Adrenal gland (tissue), 19 donors: ENCODE measurements at places on chromosomes 6 and 20. TPM values are rescaled to one million over a fixed set of nuclear protein-coding genes. Genes with fewer than 3 reads are reported as not detected.

Gene ATF6B
- polyA plus RNA-seq = 67.3 TPM

Gene SLC17A1
- 0.44 TPM for polyA plus RNA-seq

Gene CNR1
- 4.8 TPM for polyA plus RNA-seq

Gene WFDC10B
- not detected for polyA plus RNA-seq

Gene MCHR2
- polyA plus RNA-seq = not detected

Gene FAM120B
- polyA plus RNA-seq = 12.4 TPM

Gene SH3BGRL2
- polyA plus RNA-seq = 11.2 TPM

DNA sequence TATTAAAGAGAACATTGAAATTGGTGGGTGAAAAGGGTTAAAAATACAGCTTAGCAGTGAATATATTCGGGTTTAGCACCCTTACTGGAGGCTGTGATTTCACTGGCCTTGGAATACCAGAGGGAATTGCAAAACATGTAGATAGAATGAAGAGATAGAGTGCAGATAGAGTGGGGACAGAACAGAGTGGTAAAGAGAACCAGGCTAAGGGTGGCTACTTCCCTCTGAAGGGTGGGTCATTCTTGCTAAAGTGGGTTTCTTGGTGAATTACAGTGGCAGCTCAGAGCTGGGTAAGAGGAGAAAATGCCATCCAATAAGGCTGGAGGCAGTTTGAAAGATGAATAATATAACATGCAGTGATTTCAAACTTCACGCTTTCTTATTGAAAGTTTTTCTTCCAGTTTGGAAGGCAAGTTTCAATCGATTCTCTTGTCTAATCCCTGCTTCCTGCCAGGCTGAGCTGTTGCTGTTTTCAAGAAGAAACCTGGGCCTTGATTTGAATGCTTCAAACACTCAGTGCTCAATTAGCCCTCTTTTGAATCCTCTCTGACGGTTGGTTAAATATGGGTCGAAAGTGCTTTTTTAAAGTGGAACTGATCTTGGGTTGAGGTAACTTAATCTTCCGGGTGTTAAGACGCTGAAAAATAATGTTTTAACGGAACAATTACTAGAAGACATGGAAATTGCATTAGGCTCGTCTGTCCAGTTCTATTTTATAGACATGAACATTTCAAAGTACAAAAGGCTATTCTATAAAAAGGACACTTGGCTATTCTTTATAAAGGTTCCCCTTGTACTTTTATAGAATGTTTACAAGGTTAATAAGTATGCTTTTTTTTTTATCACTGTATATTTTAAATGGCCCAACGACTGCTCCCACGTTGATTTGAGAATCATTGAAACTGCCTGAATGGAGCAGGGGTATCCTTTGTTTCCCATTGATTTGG lies 203.3 kb downstream of the BCAS1 start:
- peak; percentile 25 for DNase-seq

GRCh38 chr6:166253778-166254204 lies 54.4 kb downstream of the PRR18 start:
- DNase-seq = peak; percentile 43

DNA sequence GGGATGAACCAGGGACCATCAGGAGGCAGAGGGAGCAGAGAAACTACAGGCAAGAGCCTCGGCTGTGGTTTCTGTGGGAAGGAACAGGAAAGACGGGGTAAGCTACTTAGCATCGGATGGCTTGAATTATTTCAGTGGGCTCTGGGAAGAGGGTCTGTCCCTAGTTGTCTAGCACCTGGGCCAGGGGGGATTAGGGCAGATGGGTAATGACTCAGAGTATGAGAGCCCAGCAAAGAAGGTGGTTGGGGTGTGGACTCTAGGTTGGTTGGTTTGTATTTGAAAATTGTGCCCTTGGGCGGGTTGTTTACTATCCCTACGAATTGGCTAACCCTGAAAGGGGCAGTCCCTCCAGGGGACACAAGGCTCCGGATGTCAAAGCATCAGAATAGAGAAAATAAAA lies 148.5 kb upstream of the TAB2 start:
- no peak for DNase-seq

DNA sequence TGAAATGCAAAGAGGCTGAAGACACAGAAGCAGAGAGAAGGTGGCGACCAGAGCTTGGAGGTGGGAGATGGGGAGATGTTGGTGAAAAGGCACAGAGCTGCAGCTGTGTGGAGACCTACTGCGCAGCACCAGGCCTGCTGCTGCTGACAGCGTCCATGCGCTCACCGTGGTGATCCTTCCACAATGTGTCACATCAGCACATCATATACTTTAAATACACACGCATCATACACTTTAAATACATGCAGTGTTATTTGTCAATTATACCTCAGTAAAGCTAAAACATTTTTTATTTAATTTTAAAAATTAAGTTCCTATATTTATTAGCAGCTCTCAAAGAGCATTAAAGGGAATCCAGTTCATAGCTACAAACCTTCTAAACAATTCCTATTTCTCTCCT lies 200.9 kb downstream of the TTLL2 start:
- no peak for DNase-seq

DNA sequence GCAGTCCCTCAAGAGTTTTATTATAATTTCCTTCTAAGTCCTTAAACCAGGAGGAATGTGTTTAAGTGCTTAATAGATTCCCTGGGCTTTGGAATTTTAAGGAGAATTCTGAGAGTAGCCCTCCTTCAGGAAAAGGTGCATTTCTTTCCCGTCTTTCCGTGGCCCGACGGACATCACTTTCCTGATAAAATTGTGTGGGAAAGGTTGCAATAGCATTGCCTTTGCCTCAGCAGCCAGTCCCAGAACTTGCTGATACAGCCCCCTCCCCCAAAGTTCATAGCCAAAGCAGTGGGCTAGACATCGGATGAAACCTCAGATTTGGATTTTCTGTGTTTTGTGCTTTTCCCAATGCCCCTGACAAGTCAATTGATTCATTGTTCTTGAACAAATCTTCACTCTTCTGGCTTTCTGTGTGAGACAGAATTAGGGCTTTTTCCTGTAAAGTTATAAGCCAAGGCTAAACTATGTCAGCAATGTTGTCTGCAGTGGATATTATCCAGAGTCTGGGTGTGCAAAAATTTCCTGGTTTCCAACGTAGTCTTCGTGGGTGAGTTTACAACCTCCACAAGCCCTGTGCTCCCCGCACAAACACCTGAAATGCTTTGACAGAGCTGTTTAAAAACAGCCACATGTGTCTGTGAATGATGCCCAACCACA lies 1.1 kb upstream of the SMOC2 start:
- no peak for DNase-seq

GRCh38 chr6:2684103-2684749 lies 66.5 kb downstream of the MYLK4 start:
- no peak for DNase-seq

GRCh38 chr6:163814494-163815364 lies 400.2 kb downstream of the QKI start:
- DNase-seq = peak; percentile 57

GRCh38 chr20:61884571-61885389 lies 180.9 kb downstream of the TAF4 start:
- no peak for DNase-seq

DNA sequence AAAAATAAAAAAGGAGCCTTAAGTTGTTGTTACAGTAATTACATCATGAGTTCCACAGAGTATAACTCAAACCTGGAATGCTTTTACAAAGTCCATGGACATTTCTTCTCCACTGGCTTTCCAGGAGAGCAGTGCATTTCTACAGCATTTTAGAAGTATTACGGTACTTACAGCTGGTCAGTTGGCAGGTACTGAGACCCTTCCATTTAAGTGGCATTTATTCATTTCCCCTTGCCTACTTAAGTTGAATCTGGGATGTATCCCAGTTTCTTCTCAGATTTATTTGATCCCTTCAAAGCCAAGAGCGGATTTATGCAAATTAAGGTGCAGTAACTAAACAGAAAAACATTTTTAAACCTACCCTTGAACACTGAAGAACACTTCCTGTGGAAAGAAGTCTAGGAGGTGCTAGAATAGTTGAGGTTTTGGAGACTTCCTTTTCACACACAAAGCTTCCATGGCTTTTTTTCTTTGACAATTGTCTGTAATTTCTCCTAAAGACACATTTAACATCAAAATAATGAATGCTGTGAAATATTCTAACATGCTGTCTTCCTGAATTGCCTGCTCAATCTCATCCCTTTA lies 3.4 kb downstream of the PRDM13 start:
- DNase-seq = no peak

DNA sequence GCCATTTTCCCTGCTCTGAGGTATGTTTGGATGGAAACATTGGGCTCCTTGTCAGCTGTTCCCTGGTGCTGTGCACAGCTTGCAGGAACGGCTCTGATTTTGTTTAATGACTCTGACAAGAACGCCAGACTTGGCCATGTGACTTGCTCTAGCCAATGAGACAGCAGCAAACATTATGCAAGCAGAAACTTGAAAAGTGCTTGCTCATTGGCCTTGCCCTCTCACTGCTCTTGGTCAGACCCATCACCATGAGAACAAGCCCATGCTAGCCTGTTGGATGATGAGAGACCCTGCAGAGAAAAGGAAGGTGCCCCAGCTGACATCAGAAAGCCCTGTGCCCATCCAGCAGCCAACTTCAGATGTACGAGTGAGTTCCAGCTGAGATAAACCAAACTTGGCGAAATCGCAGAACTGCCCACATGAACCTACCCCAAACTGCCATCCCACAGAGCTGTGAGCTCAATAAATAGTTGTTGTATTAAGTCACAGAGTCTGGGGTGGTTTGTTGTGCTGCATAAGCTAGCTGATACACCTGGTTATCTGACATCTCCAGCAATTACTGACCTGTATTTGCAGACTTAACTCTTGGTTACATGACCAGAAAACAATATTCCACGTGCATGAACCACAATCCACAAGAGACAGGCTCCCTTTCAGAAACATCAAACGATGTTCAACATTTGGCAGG lies 96.9 kb downstream of the JPH2 start:
- DNase-seq = peak; percentile 73

DNA sequence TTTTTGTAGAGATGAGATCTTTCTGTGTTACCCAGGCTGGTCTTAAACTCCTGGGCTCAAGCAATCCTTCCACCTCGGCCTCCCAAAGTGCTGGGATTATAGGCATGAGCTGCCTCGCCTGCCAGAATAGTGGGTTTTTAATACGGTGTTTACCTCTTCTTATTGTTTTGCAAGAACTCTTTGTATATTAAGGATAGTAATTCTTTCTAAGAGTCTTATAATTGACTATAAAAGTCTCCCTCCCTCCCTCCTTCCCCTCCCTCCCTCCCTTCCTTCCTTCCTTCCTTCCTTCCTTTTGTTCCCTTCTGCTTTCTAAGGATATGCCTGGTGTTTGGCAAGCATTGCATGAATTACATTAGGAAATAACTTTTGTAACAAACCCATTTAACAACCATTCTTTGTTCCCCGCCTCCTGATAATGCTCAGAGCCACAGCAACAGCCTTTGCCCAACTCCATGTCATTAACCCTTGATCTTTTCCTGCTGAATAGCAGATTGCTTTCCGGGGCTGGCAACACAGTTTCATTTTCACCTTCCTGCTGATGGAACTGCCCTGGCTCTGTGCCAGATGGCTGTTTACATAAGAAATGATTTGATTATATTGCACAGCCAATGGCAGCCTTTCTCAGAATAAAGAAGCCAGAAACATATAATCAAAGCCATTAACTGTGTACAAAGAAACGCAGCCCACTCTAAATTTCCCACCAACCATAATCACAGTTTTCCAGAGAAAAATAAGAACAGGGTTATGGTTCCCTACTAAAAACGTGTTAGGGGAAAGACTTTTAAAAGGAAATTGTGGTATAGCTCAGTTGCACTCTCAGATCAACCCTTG lies 143.7 kb upstream of the PTPN1 start:
- peak; percentile 91 for DNase-seq

GRCh38 chr20:17871886-17872285 lies 96.7 kb downstream of the SNX5 start:
- no peak for DNase-seq

- DNase-seq = no peak
Measured at GRCh38 chr20:10622657-10623418, 51.0 kb downstream of the JAG1 start.

- no peak for DNase-seq
Measured at GRCh38 chr6:26232940-26233648, 131.9 kb upstream of the BTN3A2 start.

GRCh38 chr20:37552415-37552814 lies 24.7 kb upstream of the BLCAP start:
- no peak for DNase-seq

- DNase-seq = no peak
Measured at GRCh38 chr6:142913511-142914047, 31.4 kb downstream of the HIVEP2 start.

DNA sequence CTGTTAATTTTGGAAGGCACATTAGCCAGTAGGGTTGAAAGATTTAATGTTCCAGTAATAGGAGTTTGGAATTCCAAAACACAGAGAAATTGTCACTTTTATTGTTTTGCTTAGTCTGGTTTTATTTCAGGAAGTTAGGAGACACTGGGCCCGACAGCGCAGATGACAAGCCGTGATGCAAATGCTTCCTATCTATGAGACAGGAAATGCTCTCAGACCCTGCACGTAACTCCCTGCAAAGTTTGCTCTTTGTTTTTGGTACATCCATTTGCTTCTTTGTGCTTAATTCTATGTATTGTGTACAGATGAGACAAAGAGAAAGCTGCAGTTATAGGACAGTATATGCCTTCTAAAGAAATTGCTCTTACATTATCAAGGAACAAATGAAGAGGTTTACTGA lies 201.6 kb upstream of the SGK1 start:
- DNase-seq = no peak

- DNase-seq = no peak
Measured at GRCh38 chr20:50688256-50688975, 2.9 kb downstream of the RIPOR3 start.

DNA sequence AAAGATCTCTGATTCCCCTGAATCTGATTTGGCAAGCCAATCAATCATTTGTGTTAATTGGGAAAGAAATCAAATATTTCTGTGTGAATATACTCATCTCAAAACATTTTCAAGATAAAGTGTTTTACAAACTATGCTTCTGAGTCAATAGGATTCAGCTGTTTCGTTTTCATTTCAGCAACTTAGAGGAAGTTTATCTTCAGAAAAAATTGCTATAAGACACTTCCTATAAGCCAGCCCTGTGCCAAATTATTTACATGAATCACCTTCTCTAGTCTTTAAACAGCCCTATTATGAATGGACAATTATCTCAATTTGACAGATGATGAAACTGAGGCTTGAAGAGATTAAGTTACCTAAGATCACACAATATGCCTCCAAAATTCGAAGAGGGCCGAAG lies 10.9 kb downstream of the DEFB129 start:
- DNase-seq = no peak
